ENCODE measurements at places on chromosomes 5 and 9.

DNA sequence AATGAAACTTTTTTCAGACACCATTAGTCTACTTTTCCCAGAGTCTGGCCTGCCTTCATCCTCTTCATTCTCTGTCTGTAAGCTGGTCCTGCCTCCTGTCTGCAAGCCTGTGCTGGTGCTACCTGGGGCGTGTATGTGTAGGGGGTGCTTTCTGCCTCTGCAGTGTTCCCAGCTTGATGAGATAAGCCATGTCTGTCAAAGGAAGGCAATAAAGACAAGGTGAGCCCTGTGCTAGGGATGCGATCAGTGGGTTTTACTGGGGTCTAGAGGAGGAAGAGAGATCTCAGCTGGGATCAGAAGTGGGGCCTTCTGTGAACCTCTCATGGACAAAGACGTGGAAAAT lies 78.0 kb upstream of the TGFBR1 start:
- no peak for DNase-seq

GRCh38 chr5:15621094-15621493 lies 121.1 kb downstream of the FBXL7 start:
- no peak for DNase-seq

DNA sequence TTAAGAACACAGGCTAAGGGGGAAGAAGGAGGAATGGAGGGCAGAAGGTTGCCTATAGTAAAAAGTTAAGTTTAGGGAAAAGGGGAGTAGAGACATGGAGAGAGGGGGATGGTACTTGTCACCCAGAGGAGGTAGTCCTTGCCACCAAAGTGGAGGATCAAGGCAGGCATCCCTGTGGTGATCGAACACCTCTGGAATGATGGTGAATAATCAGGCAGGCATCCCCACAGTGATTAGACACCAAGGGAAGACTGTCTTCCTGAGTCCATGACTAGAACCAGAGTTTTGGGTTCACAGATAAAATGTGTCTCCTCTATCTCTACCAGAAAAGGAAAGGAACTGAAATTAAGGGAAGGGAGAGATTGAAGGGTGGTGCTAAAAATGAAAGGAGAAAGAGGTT lies 19.2 kb upstream of the HMGCS1 start:
- no peak for DNase-seq

GRCh38 chr9:126614088-126614454 lies 343 bp downstream of the LMX1B start:
- no peak for DNase-seq

DNA sequence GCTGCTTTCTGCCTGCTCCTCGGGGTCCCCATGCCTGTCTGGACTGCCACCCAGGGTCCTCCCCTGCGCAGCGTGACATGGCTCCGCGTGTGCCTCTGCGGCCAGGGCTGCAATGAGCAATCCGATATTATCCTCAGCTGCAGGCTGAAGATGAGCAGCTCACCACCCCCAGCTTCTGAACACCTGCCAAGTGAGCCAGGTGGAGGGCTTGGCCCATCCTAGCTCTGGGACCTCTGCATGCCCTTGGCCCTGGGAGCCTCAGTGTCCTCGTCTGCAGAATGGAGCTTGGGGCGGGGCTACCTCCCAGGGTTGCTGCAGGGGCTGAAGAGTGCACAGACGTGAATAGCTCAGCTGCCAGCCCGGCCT lies 4.1 kb upstream of the MYMK start:
- DNase-seq, result no peak

DNA sequence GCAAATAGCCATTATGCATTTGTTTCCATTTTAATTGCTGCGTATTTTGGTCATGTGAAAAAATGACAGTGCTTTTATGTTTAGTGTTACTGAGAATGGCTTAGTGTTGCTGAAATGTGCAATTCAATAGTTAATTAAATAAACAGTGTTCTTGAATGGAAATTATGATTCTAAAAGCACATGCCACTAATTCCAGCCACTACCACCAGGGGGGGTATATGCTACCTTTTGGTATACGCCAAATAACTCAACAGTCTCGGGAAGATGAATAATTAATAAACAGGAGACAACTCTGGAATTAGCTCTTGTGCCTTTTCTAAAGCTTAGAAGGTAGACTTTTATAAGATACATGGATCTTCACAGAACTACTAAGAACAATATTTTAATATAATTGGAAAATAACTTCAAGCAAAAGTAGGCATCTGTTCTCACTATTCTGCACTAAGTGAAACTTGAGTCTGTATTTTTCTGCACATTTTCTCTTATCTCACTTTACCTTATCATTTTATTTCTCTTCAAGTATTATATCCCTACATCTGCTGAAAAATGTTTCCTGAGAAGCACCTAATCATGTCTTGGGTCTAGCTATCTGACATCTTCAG lies 83.5 kb upstream of the MINAR2 start:
- DNase-seq, result no peak

GRCh38 chr5:145471026-145471425 lies 364.1 kb downstream of the PRELID2 start:
- no peak for DNase-seq

DNA sequence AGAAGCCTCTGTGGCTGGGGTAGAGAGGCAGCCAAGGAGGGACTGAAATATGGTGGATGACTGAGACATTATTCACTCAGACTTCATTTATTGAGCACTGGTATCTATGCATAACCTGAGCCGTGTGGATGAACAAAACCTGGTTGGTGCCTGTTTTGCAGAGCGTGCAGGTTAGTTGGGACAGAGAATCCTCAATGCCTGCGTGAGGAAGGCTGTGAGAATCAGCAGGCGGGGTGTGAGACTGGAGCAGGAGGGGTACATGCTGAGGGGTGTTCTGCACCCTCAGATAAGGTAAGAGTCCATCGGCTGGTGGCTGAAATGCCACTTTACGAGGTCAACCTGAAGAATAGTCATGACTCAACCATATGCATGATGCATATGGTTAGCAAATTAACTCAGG lies 271.6 kb downstream of the MED10 start:
- DNase-seq, result no peak

GRCh38 chr9:113446323-113446740 lies 17.2 kb upstream of the RGS3 start:
- no peak for DNase-seq

DNA sequence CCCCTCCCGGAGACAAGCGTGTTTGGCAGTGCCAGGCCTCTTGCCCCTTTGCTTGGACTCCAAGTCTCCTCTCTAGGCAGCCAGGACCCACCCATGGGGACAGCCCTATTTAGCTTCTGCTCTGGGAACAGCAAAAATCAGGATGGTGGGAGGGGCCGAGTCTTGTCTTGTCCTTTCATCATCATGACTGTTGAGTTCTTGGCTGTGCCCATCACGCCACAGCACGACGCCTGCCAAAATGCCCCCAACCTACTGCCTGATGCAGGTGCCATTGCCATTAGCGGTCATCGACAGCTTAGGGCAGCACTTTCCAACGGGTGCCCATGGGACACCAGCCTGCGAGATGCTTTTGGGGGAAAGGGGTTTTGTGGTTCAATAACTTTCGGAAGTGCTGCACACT lies 18.9 kb downstream of the PLPP7 start:
- DNase-seq, result no peak

DNA sequence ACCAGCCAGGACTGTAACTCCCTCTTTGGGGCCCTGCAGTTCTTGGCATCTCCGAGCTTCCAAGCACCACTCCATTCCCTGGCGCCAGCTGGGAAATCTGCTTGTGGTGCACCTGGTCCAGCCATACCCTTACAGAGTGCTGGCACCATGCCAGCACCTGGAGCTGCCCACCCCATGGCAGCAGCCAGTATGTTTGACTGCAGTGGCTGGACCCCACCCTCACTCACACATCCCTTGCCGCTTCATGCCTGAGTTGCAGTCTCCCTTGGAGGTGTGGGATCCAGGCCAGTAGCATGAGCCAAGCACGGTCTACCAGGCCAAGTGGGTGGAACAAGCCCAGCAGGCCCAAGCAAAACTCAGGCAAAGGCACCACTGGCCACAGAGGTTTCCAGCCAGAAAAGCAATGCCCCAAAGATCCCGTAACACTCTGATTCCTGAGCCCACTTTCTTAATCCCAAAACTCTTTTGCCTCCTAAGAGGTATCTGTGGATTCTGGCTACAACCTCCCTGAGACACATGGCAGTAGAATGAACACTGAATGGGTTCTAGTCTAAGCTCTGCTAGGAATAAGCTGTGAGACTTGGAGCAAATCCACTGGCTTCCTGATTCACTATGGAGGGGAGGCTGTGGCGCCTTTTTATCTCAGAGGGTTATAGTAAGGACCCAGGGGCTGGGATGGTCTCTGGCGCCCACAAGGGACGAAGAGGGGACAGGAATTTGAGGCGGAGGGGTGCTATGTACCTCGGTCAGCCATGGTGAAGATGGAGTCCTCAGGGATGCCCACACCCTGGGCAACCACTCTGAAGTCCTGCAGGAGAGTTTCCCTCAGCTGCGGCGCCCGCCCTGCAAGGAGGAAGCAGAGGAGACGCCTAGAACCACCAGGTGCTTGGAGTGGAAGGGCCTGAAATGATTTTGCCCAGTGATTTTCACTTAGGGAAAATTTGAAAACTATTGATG lies 5.6 kb downstream of the AMBP start:
- no peak for DNase-seq

DNA sequence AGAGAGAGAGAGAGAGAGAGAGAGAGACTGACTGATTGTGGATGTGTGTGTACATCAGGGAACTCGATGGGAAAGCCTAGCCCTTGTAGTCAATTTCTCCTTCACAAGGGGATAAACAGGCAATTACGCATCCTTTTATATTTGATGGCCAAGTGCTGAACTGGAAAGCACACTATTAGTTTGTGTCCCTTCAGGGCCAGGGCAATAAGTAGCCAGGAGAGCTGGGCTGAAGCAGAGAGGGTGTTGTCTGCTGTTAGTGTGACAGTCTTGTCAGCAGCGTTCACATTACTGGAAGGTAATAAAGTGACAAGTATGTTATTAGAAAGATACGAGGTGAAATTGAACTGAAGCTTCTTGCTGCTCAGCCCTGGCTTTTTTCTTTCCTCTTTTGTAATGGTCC lies 457.7 kb downstream of the BNC2 start:
- DNase-seq, result no peak

DNA sequence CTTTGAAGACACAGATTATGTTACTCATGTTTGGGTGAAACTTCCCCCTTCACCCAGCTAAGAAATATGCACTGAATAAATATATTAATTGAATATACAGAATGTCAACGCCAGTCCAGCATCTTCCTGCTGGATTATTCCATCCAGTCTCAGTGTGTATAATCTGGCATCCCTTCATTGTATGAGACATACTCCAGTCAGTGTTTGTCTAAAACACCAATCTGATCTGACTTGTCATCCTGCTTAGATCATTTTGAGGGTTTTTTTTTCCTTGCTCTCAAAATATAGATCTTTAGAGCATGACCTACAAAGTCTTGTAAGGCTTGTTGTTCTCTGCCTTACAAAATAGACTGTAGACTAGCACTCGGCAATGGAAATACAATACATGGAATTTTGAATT lies 195.1 kb downstream of the SMARCA2 start:
- no peak for DNase-seq

GRCh38 chr9:17669206-17669605 lies 90.3 kb downstream of the SH3GL2 start:
- no peak for DNase-seq

GRCh38 chr9:128244091-128244836 lies 31.5 kb downstream of the GOLGA2 start:
- no peak for DNase-seq

GRCh38 chr5:100901821-100902341 lies 1.2 kb downstream of the ST8SIA4 start:
- DNase-seq, result peak; percentile 86

DNA sequence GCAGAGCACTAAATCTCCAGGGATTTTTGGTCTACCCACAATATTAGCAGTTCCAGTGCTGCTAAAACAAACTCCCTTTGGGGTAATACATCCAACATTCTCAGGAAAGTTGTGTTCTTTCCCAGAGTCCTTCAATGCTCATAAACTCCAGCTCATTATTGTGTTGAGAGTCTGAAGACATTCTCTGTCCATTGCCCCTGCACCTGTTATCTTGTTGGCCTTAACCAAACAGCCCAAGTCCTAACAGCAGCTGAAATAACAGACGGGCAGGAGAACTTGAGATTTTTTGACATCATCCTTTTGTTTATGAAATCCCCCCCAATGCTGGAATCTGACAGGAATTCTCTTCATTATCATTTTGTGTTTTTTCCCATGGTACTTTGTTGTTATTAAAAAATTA lies 110.8 kb downstream of the PAPPA start:
- no peak for DNase-seq

GRCh38 chr5:154159343-154159742 lies 31.2 kb upstream of the GALNT10 start:
- no peak for DNase-seq

GRCh38 chr5:142219146-142219545 lies 105.7 kb downstream of the SPRY4 start:
- DNase-seq, result no peak

DNA sequence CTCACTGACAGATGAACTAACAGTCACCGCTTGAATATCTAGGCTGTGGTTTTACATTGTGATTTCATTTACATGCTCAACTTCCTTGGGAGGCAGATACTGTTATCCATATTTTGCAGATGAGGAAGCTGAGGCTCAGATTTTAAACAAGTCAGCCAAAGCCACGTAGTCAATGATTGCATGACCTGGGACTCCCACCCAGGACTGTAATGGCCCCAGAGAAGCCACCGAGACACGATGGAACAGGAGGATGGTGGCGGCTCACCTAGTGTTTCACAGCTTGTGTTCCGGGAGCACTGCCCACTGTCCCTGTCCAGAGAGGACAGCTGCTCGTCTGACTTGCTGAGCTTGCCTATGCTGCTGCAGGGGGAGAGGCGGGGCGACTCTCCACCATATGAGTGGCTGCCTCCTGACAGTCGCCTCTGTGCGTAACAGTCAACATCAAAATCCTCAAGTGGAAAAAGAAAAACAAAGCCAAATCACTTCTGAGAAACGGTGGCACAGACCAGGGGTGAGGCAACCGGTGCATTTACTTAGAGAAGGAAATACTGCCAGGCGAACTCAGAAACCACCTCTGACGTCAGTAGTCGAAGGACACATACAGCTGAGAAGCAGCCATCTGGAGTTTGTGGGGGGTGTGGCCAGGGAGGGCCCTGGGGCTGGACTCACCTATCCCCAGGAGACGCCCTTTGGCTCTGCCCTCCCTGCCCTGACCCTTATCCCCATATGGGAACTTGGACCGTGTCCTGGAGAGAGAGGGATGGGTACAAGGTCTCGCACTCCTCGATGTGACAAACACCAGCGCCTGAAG lies 82.5 kb downstream of the PRRT1B start:
- DNase-seq, result no peak

DNA sequence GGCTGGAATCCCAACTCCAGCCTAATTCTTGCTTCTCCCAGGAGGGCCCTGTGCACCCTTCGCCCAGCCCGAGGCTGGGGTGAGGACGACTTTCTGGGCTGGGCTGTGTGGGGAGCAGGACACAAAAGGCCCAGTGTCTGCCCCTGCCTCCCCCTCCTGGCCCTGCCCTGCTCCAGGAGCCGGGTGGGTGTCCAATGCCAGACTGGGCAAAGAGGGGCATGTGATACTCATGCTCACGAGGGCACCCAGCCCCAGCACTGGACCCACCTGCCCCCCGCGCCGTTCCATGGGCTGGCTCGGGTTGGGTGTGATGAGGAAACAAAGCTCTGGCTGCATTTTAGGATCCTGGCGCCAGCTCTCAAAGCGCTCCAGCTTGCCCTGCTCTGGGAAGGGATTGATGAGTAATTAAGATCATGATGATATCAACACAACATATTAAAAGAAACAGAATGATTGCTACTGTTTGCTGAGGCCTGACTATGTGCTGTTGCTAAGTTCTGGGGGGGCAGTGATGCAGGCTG lies 30.7 kb downstream of the LHX2 start:
- DNase-seq, result no peak
